ENCODE measurements at places on chromosomes 2 and 18.

GRCh38 chr2:220096406-220096805, 469.0 kb downstream of the SLC4A3 start:
- DNase-seq: no peak

DNA sequence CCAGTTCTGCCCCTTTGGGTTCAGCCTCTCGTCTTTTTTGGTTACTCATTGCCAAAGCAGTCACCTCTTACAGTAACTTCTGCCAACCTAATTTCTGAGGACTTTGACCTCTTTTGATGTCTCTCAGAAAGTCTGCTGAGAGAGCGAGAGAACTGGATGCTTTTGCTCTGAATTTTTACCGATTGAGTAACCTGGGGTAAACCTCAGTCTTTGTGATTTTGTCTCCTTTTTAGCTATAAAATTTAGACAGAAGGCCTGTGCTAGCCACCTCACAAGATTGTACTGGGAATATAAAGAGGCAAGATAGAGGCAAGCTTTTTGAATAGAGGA, 34.8 kb upstream of the IL1R1 start:
- DNase-seq: no peak

- no peak for DNase-seq
Measured at GRCh38 chr2:140027320-140027719, 1247.1 kb upstream of the NXPH2 start.

- DNase-seq: no peak
Measured at GRCh38 chr2:229064749-229065148, 206.3 kb downstream of the PID1 start.

DNA sequence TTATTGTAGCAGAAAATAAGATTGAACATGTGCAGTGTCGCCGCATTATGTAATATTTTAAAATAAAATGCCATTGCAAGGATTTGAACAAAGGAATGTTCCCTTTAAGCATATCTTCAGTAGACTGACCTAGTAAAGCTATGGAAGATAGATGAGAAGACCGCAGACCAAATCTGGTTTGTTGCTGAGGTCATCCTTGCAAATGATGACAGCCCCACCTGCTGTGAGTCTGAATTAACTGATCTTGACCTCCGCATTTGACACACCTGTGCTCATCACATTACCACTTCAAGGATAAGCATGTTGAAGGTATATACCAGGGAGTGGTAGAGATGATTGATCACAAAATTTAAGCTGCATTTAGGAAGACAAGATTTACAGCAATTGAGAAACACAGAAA, 96.2 kb downstream of the NYAP2 start:
- DNase-seq: no peak

DNA sequence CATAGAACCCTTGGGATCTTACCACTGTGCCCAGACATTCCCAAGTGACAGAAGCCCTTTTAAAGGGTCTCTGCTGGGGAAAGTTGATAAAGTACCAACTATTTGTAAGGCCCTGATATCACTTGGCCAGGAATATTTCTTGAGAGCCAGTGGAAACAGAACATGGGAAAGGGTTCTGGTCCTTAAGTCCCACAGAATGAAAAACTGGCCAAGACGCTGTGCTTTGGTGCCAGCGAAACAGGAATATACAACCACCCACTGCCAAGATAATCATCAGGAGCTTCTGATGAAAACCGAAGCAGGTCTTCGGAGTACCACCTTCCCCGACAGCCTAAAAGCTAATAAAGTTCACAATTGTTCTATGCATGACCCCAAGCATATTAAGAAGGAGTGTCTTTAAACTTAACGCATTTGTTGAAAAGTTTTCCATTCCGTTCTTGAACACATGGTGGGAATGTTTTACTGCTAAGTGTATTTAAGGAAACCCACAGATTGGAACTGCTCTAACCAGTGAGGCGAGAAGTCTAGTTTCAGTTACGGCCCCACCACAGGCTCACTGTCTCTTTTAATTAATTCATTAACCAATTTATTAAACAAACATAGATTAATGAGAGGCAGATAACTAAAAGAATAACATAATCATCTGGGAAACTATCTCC, 152.6 kb downstream of the ANKRD44 start:
- DNase-seq: no peak

All from stimulated activated CD4-positive, alpha-beta T cell treated with anti-CD3 and anti-CD28 coated beads, Interleukin-15, amount 100 ng/mL, for 1 hour (primary cell).